ENCODE measurements at places on chromosomes 5 and 9. TPM values are rescaled to one million over a fixed set of nuclear protein-coding genes. Genes with fewer than 3 reads are reported as not detected.

Gene MEIKIN
- total RNA-seq, result not detected

GRCh38 chr9:131310833-131311554, 21.5 kb downstream of the PLPP7 start:
- no peak overlapping the region for H3K4me3 ChIP-seq
- H3K36me3 ChIP-seq, result no peaks in the 10 kb centered on the region
- DNase-seq, result peak; percentile 73

- no peak overlapping the region for H3K4me3 ChIP-seq
- no peaks in the 10 kb centered on the region for H3K36me3 ChIP-seq
- no peak for DNase-seq
- no peak overlapping the region for H3K27ac ChIP-seq
- H3K4me1 ChIP-seq, result no peaks in the 10 kb centered on the region
Measured at GRCh38 chr5:4255441-4255840, 659.8 kb downstream of the IRX1 start.

Gene TRIP13
- 32.4 TPM for total RNA-seq

DNA sequence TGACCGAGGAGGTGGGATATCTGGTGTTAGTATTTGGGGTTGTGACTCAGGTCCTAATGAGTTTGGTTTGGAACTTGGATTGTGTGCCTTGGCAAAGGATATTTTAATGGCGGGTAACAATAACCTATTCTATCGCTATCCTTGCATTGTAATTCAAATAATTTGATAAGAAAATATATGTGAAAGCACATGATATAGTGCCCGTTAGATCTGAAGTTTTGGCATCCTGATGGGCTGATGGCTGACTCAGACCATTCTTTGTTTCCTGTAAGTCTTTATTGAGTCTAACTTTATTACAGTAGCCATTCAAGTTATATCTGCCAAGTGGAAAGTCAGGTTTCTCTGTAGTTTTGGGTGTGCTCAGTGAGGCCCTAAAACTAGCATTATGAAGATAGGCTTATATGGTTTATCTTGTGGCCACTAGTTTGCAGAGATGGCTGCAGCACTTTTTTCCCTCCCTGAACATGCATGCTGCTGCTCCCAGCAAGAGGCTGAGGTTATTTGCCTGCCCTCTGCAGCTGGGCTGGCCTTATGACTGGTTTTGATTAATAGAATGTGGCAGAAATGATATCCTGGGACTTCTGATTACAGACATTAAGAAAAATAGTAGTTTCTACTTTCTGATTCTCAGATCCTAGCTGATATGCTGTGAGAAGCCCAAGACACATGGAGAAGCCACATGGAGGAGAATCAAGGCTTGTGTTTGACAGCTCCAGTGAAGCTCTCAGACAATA, 46.6 kb downstream of the CFAP95 start:
- H3K4me3 ChIP-seq, result no peak overlapping the region
- no peaks in the 10 kb centered on the region for H3K36me3 ChIP-seq
- no peaks in the 10 kb centered on the region for H3K4me1 ChIP-seq
- H3K27me3 ChIP-seq, result no peaks in the 10 kb centered on the region

DNA sequence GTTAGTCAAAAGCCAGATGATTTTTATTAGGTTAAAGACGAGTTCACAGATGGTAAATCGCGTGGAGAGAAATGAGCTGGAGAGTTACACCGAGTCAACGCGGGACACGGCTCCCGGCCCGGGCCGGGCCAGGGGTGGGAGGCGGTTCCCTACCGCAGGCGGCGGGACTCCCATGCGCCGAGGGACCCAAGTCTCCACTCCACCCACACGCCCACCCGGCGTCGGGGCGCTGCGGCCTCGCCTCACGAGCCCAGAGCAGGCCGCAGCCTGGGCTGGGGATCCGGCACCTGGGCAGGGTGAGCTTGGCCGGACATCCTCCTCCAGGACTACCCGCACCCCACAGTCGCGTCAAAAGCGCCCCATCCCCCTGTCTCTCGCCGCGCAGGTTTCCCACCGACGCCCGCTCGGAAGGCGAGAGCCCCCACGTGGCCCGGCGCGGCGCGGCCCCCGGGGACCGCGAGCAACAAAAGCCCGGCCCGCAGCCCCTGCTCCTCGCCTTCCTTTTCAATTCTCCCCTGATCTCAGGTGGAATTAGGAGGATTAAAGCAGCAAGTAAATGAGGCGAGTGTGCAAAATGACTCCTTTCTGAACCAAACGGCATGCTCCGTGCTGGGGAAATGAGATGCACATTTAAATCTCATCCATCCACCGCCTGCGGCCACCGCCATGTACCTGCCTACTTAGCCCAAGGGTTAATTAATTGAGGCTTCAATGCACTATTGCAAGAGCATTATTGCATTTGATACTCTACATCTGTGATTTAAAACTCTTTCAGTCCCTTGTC, 196.5 kb upstream of the TBCA start:
- no peaks in the 10 kb centered on the region for H3K36me3 ChIP-seq
- peak; percentile 72 for DNase-seq
- peaks cover 4% of the 10 kb centered on the region for H3K4me1 ChIP-seq
- peaks cover 70% of the 10 kb centered on the region for H3K27me3 ChIP-seq
- H3K27ac ChIP-seq, result no peak overlapping the region

Gene TXNDC8
- not detected for total RNA-seq

GRCh38 chr9:103799959-103800358, 294.1 kb upstream of the SMC2 start:
- H3K4me3 ChIP-seq, result no peak overlapping the region
- H3K4me1 ChIP-seq, result no peaks in the 10 kb centered on the region
- no peaks in the 10 kb centered on the region for H3K27me3 ChIP-seq
- H3K36me3 ChIP-seq, result no peaks in the 10 kb centered on the region
- no peak overlapping the region for H3K27ac ChIP-seq
